GM18507 (cell line): ENCODE measurements at places on chromosomes 5 and 9.

GRCh38 chr5:73814233-73814846 lies 188.3 kb downstream of the ARHGEF28 start:
- DNase-seq: no peak

GRCh38 chr9:81559709-81560108 lies 129.6 kb downstream of the TLE1 start:
- no peak for DNase-seq

DNA sequence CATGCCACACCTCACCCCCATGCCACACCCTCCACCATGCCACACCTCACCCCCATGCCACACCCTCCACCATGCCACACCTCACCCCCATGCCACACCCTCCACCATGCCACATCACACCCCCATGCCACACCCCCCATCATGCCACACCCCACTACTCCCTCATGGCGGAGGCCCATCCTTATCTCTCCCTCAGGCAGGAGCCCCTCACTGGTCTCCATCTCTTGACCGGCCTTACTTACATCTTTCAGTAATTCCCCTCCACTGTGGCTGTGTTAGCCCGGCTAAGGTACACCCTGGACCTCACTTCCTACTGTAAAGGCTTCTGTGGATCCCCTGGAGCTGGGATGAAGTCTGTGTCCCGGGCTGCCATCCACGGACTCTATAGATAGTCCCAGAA lies 102.0 kb downstream of the OLFM1 start:
- no peak for DNase-seq

DNA sequence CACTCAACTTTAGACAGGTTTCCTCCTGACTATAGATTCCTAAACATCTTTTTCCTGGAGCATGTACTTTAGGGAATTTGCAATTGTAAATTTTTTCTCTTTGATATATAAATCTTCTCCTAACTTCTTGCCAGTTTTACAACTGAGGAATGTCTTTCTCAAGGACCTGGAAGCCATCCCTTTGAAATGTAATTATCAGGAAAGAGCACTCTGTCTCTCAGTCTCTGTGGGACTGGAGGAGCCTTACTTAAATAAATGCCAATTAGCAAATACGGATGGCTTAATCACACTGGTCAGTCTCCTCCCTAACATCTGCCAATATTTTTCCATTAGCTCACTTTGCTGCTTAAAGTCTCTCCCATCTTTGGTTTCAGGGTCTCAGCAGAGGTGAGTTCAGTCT lies 344.3 kb upstream of the ARRDC3 start:
- DNase-seq: no peak

- no peak for DNase-seq
Observed at GRCh38 chr5:73998489-73998888, 372.5 kb downstream of the ARHGEF28 start.
